ENCODE measurements at places on chromosomes 5 and 9.

DNA sequence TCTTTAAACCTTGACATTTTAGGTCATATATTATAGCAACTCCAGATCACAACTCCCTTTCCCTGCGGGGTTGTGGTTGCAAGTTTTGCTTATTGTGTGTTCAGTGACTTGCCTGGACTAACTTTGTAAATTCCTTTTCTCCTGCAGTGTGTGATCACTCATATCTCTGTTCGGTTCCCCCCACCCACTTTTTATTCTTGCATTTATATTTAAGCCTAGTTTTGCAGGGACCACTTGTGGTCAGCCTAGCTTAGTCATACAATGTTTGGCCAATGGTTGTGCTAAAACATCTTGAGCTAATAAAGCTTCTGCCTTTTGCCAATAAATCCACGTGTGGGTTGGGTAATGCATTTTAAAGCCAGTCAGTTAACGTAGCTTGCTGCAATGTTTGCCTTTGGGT, 146.5 kb upstream of the IRX4 start:
- no peak for DNase-seq

DNA sequence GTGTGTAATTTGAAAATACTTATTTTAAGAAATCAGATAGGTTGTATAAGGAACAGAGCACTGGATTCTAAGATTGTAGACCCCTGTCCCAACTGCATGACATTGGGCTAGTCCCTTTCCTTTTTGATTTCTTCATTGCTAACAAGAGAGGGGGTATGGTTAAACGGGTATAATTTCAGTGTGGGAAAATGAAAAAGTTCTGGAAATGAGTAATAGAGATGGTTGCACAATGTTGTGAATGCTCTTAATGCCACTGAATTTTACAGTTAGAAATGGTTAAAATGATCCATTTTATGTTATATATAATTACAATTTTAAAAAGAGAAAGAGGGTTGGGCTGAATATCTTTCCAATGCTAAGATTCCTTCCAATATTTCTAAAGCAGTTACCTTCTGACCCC, 103.3 kb upstream of the LHFPL2 start:
- DNase-seq, result no peak

- no peak for DNase-seq
These were observed 60.4 kb downstream of the PSAT1 start for GRCh38 chr9:78357165-78357873.

DNA sequence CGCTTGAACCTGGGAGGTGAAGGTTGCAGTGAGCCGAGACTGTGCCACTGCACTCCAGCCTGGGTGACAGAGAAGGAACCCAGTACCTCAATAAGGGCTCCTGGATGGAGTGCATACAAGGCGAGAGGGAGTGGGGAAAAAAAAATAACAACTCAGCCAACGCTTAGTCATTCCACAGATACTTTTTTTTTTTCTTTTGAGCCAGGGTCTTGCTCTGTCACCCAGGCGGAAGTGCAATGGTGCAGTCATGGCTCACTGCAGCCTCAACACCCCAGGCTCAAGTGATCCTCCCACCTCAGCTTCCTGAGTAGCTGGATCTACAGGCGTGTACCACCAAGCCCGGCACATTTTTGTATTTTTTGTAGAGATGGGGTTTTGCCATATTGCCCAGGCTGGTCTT, 59.5 kb upstream of the GGTA1 start:
- DNase-seq, result no peak

DNA sequence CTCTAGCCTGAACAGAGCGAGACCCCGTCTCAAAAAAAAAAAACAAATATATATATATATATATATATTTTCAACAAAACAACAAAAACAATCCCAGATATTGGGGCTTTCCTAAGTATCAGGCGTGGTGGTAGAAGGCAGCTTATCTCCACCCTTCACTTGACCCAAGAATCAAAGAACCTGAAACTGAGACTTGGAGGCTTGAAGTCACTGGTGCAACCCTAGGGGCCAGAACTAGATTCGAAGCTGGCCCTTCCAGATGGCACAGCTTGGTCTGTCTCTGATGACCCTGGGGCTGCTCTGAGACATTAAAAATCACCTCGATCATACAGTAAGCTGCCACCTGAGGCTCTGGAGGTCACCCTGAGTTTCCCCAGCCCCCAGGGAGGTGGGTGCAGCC, 1.3 kb upstream of the KCNMB1 start:
- DNase-seq, result no peak

DNA sequence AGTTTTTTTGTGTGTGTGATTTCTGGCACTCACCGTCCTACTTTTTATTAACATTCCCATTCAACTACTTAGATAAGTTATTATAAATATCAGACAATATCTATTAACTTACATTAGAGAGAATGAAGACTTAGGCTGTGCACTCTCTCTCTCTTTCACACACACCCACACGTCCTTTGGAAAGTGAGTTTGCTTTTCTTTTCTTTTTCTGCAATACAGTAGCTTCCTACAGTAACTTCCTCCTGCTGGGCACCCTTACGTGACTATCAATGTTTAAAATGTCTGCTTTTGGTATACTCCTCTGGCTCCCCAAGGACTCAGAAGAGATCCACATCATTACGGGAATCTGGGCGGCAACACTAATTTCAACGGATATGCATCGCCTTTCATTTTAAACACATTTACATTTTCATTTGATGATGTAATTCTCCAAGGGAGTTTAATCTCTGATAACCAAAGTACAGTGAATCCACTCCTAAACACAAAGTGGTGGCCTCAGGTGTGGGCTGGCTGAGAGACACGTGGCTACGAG, 179.5 kb downstream of the MAPKAP1 start:
- no peak for DNase-seq

- no peak for DNase-seq
These were observed 199.2 kb downstream of the ADAMTSL1 start for GRCh38 chr9:18673179-18673578.

- no peak for DNase-seq
These were observed 247.4 kb upstream of the RASA1 start for GRCh38 chr5:87020099-87020934.

DNA sequence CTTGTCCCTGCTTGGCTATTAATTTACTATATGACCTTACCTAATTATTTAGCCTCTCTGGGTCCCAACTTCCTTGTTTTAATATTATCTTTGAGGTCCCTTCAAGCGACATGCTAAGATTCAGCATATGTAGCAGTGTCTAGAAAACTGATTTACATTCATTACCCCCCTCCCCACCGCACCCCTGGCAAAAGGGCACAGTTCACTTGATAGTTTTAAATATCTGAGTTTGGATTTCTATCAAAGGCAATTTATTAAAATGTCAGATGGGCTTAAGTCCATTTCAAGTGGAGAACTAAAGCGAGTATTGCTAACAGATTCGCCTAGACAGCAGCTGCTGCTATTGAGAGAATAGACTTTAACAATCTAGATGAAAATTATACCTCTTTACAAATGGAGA, 3.9 kb downstream of the CEMIP2 start:
- DNase-seq, result no peak

GRCh38 chr5:133035224-133035623, 8.9 kb upstream of the ZCCHC10 start:
- no peak for DNase-seq

- DNase-seq, result no peak
These were observed 83.8 kb upstream of the FCN1 start for GRCh38 chr9:135001526-135001925.

GRCh38 chr5:20610681-20611080, 622.7 kb upstream of the CDH18 start:
- no peak for DNase-seq

DNA sequence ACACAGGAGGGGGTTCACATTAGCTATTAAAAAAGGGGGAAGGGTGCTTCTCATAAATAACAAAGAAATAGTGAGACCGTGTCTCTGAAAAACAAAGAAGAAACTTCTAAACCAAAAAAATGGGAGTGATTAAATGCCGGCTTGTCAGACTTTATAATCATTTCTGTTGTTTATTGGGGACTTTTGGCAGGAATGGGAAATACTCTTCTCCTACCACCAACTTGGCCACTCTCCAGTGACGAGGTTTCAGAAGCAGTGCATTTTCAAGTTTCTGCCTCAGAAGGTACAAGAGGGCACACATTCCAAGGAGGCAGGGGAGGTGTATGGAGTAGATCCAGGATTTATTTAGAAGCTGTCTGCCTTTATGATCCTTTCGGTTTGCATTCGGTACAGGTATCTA, 46.2 kb downstream of the LIX1 start:
- peak; percentile 10 for DNase-seq

DNA sequence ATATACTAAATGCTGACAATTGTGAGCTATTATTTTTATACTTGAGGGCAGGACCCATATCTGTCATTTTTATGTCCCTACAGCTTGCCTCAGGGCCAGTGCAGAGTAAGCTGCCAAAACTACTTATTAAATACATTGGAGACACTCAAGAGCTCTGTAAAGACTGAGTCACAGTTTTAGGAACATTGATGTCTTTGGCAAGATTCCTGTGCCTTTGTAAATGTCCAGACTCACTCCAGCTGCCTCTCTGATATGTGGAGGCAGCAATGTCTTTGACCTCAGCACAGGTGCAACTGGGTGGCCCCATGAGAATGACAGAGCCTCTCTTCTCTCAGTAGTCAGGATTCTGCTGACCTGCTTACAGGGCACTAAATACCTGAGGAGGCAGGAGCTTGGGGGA, 363.2 kb downstream of the OSTF1 start:
- peak; percentile 8 for DNase-seq

DNA sequence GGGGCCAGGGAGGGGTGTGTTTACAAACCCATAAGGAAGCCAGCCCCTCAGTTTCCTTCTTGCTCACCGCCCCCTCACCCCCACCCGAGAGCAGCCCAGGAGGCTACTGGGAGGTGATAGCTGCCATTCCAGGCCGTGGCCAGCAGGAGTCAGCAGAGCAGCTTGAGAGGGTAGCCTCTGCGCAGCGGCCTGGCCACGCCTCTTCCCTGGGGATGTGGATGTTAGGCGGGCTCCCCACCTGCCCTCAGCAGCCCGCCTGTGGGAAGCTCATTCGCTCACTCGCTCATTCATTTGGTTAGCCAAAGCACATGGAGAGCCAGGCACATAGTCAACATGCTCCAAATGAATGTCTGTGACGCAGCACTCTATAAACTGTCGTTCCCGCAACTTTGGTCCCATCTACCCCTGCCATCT, 6.1 kb upstream of the DPM2 start:
- DNase-seq, result peak; percentile 46

- DNase-seq, result no peak
These were observed 231.4 kb downstream of the MARCHF11 start for GRCh38 chr5:15948190-15948589.

DNA sequence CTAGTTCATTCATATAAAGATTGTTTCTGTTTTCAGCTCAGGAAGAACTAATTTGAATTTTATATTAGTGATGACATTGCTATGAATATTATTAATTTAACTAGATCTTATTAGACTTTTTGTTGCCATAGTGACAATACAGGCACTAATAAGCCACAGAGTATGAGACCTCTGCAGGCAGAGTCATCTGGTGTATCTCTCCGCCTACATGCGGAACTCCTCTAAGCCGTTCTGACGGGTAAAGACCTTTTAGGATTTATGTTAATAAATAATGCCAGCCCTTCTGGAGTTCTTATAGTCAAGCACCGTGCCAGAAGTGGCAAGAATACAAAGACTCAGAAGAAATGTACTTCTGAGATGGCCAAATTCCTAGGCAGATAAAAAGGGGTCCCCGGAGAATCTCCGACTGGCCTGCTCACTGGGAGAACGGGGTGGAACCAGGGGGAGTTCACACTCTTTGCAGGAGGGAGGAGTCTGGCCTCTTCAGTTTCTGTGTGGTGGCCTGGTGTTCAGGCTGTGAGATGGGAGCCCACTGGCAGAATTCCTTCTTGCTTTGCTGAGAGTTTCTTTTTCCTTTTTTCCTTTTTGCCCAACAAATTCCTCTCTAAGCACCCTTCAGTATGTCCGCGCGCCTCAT, 85.1 kb upstream of the IL12B start:
- no peak for DNase-seq

GRCh38 chr5:153212471-153212870, 278.0 kb upstream of the GRIA1 start:
- DNase-seq, result no peak

DNA sequence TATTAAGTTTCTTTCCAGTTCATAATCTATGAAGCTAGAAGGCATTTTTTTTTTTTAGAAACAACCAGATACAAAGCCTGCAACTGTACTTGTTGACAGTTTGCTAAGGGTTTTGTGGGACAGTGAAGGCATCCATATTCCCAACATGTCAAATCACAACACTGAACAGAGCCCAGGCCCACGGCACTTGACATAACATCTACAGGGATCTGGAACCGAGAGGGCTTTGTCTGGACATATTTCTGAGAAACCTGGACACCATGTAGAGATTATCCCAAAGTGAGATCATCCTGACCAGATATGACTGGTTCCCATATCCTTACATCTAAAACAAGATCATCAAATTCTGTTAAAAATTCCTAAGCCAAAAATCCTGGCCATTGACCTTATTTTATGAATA, 336.3 kb downstream of the ACTL7B start:
- DNase-seq, result no peak

- no peak for DNase-seq
These were observed 206.7 kb downstream of the ARHGAP26 start for GRCh38 chr5:142976861-142977260.

DNA sequence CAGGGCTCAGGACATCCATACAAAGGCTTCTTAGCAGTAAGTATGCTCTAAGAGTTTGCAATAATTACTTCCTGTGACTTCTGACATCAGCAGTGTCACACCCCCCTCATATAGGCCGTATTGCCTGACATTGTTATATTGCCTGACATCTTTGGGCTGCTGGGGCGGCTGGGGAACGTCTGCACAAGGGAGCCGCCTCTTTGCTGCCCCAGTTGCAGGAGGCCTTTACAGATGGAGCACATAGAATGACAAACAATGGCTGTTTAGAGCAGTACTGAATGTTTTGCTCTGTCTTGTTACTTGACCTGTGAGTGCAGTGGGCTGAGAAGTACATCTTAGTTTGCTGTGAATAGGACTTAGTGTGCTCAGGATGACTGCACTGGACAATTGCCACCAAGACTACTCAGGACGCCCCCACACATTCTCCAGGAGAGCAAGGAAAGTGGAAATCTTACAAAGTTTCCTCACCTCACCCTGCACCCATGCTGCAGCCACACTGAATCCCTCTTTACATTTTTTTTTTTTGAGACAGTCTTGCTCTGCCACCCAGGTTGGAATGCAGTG, 65.4 kb upstream of the SPOCK1 start:
- DNase-seq, result no peak

DNA sequence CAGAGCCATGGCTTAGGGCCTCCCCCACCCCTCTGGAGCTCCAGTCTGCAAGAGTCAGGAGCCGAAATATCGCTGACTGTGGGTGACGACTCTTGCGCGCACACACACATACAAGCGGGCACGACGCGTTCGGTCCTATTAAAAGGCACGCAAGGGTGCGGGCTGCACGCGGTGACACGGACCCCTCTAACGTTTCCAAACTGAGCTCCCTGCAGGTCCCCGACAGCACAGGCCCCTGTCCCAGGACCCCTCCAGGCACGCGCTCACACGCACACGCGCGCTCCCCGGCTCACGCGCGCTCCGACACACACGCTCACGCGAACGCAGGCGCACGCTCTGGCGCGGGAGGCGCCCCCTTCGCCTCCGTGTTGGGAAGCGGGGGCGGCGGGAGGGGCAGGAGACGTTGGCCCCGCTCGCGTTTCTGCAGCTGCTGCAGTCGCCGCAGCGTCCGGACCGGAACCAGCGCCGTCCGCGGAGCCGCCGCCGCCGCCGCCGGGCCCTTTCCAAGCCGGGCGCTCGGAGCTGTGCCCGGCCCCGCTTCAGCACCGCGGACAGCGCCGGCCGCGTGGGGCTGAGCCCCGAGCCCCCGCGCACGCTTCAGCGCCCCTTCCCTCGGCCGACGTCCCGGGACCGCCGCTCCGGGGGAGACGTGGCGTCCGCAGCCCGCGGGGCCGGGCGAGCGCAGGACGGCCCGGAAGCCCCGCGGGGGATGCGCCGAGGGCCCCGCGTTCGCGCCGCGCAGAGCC, at the start of gene GRIN1:
GRIN1 (plus strand) TSS at position 433 of the 746 bp plus-strand sequence. CDS start 333 bp downstream, outside the sequence.
- DNase-seq, result no peak

- DNase-seq, result no peak
These were observed 29.1 kb downstream of the RORB start for GRCh38 chr9:74526215-74526614.

Measured in GM04504 (cell line).